NCI-H1694 (cell line): ENCODE measurements at places on chromosomes 7 and 10.

- DNase-seq, result no peak
These were observed 30.3 kb upstream of the TMEM273 start for GRCh38 chr10:49218480-49218879.

DNA sequence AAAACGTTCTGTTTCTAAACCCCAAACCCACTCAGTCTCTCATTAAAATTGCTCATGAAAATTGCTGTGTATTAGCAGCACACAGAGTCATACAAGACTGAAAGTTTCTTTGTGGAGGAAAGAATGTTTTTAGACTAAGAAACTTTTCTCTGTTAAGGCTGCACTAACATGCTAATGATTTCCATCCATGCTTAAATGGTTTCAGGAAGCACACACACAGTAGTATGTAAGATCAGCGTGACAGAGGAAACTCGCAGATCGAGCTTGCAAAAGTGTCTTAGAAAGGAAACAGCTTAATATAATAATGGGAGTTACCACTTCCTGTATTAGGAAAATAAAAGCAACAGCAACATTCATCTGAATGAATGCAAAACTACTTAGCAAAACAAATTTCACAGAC lies 112.7 kb downstream of the ICA1 start:
- DNase-seq, result no peak

DNA sequence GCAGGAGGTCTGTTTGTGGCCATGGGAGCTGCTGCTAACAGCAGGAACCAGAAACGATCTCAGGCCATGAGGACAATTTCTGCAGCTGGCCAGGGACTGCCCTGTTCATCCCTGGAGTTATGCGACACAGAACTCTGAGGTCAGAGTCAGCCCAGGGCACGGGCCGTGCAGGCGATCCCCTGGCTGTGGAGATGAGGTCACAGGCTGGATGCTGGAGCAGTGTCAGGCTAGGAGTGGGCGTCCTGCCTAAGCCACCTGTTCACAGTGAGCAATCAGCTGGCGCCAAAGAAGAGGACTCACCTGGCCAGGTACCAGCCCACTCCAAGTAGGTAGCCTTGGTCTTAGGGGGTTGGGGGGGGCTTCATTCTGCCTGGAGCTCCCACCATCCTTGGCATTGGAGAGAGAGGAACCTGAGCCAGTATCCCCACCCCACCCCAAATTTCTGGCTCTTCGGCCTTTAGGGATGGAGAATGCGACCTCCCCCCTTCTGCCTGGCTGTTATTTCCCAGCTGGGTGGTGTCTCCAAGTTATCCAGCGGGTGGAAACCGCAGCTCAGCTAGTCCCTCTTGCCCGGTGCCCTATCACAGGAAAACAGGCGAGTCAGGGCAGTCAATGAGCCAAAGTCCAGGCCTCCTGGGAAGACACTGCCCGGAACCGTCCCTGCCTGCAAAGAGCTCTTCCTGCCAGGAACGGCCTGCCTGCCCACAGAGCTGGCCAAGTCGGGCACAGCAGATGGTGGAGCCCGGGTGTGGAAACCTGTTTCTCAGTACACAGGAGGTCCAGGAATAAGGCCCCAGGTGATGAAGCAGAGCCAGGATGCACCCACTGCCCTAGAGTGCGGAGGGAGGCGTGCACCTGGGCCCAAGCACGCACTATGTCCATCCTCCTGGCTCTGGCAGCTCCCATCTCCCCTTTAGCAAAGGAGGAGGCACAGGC lies 1.8 kb upstream of the TTYH3 start:
- DNase-seq, result no peak

DNA sequence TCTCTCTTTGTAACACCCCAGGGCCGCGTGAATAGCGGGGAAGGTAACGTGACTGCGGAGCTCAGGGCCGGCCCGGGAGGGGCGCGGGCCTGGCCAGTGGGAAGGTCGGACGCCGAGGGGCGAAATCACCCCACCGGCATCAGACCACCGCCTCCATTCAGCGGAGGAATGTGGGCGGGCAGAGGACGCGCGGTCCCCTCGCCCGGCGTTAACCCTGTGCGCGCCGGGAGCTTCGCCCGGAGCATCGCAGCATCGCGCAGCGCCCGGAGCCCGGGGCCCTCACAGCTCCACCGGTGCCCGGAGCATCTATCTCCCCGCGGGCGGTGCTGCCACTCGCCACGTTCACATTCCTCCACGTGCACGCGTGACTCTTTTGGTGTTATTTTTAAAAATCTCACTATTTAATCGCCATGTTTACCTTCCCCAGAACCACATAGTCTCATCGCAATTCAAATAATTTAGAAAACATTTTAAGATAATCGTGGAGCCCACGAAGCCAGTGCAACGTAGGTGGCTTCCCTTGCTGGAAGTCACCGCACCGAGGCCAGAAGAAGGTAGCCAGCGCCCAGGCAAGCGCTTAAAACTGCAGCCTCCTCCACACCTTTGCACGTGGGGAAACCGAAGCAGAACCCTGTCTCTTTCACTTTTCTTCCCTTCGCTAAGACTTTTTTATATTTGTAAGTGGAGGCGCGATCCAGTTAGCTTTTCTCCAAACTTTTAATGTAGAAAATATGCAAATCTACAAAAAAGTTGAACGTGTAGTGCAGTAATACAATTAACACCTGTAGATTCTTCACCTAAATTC lies 21.8 kb downstream of the FGFBP3 start:
- DNase-seq, result no peak

DNA sequence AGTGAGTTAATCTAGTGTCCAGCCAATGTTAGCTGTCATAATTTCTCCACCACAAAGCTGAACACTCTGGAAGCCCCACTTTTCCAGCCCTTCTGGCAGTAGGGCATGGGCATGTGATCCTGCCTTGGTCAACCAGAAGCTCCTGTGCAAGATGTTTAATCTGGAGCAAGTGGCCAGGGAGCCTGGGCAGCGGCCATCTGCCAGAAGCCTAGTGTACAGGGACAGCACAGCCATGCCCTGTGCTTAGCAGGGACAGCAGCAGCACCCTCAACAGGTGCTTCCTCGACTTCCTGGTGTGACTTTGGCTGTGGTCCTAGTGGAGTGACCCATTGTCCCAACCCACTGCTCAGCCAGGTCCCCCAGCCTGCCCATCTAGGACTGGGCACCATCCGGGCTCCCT lies 10.3 kb downstream of the RBP3 start:
- DNase-seq, result no peak

GRCh38 chr10:24603333-24603732 lies 120.4 kb downstream of the ARHGAP21 start:
- no peak for DNase-seq

DNA sequence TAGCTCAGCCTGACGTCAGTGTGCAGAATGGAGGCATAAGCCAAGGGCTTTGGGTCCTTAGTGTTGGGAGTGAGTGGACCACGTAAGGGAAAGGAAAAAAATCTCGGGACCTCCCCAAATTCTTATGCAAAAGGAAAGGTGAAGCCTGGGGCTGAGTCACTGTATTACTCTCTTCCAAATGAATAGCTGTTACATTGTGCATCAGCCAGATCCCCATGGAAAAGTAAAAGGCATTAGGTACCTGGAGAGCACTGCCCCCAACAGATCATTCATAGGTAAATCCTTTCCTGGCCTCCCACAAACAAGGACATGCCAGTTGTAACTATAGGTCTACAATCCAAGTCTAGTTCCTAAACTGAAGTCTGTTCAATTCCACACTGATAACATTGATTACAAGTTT lies 170.5 kb downstream of the C1GALT1 start:
- no peak for DNase-seq

DNA sequence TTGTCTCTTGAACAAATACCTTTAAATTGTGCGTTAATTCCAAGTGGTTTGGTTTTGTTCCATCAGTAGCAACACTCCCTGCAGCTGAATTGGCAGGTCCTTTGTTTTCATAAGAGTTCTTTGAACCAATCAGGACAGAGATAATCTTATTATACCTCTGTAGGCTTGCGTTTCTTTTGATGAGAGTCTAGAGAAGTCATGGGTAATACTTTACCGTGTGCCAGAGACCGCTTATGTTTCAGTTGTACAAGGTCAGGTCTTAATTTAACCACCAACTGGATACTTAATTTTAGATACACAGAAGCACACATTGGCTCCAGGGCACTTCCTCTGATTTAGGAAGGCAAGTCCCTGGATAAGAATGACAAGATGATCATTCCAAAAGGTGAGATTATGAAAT lies at the start of gene ASB15:
TSS of gene ASB15 (plus strand) at position 292 of the 400 bp plus-strand sequence. CDS start 12,682 bp downstream, outside the sequence.
- no peak for DNase-seq

DNA sequence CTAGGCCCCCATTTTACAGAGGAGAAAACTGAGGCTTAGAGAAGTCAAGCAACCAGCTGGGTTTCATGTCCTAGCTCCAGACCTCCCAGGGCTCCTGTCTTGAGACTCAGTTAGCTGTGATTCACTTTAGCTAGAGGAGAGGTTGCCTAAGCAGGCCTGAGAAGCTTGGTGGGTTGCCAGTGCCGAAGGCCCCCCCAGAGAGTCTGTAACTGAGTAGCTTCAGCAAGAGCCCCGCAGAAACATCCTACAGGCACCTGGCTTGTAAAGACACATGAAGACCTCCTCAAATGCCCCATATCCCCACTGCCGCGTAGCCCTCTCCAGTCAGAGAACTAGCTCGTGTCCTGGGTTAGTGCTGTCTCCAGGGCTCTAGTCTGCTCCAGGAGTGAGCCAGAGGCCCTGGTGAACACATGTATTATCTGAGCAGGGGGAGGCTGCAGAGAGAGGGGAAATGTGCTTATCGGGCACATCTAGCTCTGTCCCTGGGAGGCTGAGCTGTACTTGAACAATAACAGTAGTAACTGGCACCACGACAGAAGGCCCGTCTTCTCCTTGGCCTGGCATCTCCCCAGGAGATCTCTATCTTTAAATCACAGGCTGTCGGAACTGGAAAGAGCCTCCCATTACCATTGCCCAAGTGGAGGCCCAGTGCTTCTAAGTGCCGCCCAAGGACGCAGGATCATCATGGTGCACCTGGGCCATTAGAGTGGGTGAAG lies 28.9 kb downstream of the UNC5B start:
- DNase-seq, result no peak

GRCh38 chr10:20834825-20835224 lies 62.3 kb downstream of the NEBL start:
- no peak for DNase-seq

- DNase-seq, result no peak
These were observed 165.6 kb downstream of the HGF start for GRCh38 chr7:81604075-81604807.

GRCh38 chr10:17231788-17232187 lies 3.7 kb downstream of the VIM start:
- DNase-seq, result no peak

- DNase-seq, result no peak
These were observed 2.5 kb upstream of the LAMB4 start for GRCh38 chr7:108132551-108133265.

DNA sequence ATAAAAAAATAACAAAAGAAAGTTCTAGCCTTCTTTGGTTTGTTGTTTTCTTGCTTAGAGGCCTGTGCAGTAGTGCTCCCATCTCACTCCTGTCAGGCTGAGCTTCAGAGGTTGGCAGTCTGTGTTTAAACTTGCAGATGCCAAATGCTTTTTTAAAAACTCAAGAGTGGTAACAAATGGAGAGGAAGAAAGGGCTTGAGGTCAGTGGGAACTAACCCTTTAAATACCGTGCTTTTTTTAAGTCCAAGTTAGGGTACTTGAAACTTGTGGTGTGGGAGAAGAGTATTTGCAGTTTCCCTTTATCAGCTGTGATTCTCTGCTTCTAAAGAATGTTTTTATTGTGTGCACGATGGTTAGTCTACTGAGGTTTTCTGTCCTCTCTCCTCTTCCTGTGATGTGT lies 29.4 kb downstream of the ZRANB1 start:
- no peak for DNase-seq

DNA sequence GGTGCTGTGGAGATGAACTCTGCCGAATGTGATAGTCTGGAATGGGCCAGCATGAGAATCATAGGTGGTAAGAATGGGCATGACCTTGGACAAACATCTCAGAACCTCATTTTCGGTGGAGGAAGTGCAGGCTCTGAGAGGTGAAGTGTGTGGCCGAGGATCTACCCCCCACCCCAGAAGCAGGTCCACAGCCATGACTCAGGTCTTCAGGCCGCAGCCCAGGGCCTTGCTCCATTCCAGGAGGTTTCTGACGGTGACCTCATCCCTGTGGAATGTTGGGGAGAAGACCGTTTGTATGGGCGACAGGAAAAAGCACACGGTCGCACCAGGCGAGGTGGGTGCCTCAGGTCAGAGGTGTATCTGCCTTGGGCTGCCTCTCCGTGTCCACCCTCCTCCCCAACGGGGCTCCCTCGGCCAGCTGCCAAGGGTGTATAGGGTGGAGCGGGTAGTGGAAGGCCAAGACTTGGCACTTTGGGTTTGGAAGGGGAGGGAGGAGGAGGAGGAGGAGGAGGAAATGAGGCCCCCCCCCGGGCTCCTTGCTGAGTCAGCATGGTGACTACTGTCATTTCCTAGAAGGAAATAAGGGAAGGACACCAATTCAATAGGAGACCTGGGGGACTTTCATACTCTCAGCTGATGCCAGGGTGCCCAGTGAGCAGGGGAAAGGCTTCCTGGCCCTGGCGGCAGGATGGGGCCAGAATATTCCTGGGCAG lies 168.0 kb upstream of the RHEB start:
- no peak for DNase-seq

DNA sequence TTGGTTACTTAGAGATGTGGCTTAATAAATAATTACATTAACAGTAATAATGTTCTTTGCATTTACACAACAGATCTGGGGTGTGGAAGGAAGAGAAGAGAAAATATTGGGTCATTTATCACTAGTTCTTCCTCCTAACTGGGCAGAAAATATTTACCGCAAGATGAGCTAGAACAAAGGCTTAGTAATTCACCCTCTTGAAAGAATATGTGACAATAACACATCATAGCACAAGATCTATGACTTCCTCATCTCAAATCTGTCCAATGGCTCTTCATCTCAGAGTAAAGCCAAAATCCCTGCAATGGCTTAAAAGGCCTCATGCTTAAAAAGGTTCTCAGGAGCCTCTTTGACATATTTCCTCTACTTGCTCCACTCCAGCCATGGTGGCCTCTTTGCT lies 178.6 kb downstream of the ZNF438 start:
- DNase-seq, result no peak

DNA sequence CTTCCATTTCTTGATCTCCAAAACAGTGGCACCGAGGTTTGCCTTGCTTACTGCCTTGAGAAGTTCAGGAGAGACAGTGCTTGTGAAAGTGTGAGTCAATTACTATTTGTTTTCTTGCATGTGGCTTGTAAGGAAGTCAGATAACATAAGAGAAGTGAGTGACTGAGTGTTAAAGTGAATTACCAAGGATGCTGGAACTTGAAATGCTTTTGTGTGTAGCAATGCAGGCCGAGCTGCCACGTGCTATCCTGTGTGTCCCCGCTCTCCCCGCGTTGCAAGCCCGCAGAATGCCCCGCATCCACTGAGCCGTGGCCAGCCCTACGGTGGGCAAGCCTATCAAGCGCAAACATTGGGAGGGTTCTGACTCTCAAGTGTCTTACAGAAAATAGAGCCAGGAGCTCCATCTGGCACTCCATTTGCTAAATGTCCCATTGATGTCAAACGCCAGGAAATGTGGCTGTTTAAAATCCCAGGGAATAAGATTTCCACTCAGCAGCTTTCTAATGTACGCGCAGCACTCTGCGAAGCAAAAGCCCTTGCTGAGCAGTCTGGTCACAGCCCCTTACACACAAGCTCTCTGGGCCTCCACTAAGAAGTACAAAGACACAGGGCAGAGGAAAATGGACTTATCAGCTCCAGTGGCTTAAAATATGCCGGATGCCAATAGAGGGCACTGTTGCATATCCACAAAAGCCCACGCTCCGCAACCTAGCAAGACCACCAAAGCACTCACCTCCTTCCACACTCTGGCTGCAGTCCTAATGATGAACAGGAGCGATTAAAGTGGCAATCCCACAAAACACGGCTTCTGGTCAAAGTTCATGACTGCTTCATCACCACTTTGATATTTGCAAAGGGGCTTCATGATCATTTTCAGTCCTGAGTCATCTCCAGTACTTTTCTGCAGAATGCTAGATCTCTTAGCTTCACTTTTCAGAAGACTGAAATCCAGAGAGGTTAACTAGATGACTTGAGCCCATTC lies 158.0 kb upstream of the ITGB1 start:
- DNase-seq, result peak; percentile 32
